ENCODE measurements at places on chromosomes 5 and 9.

GRCh38 chr9:76232861-76233489 lies 161.3 kb downstream of the RFK start:
- no peak for DNase-seq

DNA sequence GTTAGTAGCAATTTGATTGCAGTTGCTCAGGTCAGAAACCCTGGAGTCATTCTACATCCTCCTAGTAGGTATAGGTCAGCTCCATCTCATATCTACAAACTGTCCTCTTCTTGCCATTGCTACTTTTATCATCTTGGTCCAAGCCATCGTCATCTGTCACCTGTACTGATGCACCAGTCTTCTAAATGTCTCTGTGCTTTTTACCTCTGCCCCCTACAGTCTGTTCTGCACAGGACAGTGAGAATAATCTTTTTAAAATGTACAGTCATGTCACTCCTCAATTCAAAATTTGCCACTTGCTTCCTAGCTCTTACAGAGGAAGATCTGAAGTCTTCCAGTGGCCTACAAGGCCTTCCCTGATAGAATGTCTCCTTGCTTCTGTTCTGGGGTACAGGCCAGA lies 6.8 kb downstream of the NNT start:
- DNase-seq = peak; percentile 53

DNA sequence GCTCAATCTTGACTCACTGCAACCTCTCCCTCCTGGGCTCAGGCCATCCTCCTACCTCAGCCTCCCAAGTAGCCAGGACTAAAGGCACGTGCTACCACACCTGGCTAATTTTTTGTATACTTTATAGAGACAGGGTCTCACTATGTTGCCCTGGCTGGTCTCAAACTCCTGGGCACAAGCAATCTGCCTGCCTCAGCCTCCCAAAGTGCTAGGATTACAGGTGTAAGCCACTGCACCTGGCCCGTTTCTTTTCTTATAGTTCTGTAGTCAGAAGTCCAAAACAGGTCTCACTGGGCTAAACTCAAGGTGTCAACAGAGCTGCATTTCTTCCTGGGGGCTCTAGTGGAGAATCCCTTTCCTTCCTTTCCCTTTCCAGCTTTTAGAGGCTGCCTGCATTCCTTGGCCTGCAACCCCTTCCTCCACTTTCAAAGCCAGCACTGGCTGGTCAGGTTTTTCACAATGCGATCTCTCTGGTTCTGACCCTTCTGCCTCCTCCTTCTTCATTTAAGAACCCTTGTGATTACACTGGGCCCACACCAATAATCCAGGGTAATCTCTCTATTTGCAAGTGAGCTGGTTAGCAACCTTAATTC lies 16.3 kb downstream of the IRF1 start:
- no peak for DNase-seq

DNA sequence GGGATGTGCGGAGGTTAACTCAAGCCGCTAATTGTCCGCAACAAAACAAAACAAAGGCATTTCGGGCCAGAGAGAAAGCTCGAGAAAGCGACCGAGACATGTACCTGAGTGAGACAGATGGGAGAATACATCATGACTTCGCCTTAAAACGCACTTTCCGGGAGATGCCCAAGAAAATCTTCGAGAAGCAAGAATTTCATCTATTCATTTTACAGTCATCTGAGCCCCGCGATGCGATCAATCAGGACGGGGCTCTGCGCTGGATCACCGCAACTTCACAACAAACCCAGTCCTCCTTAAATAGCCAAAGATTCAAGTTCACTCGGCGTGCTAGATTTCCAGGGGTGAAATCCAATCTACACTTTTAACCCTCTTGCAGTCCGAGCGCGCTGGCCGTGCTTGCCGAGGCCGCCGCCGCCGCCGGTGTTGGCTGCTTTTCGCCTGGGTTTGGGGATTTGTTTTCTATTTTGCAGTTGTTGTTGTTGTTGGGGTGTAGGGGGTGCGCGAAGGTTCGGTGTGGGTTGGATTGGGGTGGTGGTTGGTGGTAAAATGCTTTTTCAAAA lies 482 bp downstream of the NFIB start:
- peak; percentile 13 for DNase-seq

DNA sequence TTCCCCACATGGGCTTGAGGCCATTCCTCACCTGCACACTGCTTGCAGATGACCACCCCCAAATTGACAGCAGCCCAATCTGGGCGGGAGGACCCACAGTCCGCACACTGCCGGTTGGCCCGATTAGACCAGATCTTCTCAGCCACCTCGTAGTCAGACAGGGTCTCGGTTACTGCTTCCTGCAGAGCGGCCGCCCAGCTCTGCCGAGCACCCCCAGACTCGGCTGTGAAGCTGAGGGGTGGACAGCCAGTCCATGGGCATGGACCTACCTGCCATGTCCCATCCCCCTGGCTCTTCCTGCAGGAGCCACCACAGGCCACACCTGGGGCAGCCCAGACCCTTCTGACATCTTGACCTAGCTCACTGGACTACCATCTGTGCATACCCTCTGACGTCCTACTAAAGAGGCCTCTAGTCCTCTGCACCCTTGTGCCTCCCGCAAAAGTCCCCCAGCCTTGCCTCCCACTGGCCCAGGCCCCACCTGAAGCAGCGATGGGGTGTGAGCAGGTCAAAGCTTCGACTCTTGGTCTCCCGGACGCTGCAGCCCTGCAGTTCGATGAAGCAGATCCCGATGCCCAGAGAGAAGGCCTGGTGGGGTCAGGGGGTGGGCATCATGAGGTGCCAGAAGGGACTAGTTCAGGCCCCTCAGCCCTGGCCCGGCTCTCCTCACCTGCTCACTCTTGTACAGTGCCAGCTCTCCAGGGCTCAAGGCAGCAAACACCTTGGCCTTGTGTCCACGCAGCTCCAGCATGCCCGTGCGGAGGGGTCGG lies 9.8 kb downstream of the ARAP3 start:
- DNase-seq = no peak

- peak; percentile 36 for DNase-seq
Measured at GRCh38 chr9:92666912-92667532, 2.9 kb downstream of the IPPK start.

GRCh38 chr5:55638455-55638854 lies 73.7 kb downstream of the SLC38A9 start:
- no peak for DNase-seq

- peak; percentile 48 for DNase-seq
Measured at GRCh38 chr5:171295299-171295698, 13.7 kb upstream of the TLX3 start.

DNA sequence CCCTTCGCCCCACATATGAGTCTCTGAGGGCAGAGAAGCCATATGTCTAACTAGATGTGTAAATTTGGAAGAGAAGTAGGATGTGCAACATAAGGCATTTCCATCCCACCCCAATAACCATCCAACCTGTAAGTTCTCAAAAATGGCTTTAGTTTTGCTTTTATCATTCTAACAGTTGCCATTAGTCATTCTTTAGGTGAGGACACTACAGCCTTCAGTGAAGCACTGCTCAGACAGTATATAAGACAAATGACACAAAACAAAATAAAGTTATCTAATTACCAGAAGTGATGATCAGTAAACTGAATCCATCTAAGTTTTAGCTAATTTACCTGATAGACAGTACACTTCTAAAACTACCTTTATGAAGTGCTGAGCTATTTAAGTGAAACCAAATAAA lies 23.9 kb downstream of the MLLT3 start:
- DNase-seq = no peak

GRCh38 chr5:150781706-150782614 lies 3.4 kb downstream of the SMIM3 start:
- no peak for DNase-seq

DNA sequence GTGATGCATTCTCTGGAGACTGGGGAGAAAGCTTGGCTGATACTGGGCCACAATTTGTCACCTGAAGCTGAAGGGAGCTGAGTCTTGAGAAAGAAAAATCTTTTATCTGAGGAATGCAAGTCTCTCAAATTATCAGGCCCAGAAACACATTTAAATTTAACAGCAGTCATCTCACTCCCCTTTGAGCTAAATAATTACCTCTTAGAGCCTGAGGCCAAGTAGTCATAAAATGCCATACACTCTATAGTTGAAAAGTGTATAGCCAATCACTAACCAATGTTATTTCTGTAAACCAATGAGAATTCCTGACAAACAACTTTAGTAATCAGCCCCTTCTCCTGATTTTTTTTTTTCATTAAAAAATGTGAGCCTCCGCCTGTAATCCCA lies 32.7 kb upstream of the DAPK1 start:
- DNase-seq = no peak

- no peak for DNase-seq
Measured at GRCh38 chr5:68374796-68375518, 159.4 kb downstream of the PIK3R1 start.

- no peak for DNase-seq
Measured at GRCh38 chr5:178423901-178424809, 166.0 kb downstream of the COL23A1 start.

GRCh38 chr5:14356305-14356704 lies 213.2 kb downstream of the TRIO start:
- no peak for DNase-seq

DNA sequence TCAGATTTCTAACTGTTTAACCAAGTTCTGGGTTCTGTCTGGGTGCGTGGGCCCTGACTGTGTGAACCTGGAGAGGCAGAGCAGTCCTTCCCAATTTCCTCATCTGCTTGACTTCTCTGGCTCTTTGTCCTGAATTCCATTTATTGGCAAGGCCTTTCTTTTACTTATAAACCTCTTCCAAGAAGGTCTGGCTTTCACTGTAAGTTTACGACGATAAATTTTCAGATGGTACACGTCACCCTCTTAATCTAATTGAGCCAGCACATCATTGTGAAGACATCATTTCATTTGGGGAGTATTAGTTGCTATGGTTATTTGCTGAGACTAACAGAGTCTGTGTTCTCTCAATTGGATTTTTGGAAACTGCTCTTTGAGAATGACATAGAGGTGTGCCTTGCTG lies 92.4 kb downstream of the ARHGAP26 start:
- no peak for DNase-seq

- no peak for DNase-seq
Measured at GRCh38 chr9:104986096-104986495, 58.1 kb upstream of the ABCA1 start.

DNA sequence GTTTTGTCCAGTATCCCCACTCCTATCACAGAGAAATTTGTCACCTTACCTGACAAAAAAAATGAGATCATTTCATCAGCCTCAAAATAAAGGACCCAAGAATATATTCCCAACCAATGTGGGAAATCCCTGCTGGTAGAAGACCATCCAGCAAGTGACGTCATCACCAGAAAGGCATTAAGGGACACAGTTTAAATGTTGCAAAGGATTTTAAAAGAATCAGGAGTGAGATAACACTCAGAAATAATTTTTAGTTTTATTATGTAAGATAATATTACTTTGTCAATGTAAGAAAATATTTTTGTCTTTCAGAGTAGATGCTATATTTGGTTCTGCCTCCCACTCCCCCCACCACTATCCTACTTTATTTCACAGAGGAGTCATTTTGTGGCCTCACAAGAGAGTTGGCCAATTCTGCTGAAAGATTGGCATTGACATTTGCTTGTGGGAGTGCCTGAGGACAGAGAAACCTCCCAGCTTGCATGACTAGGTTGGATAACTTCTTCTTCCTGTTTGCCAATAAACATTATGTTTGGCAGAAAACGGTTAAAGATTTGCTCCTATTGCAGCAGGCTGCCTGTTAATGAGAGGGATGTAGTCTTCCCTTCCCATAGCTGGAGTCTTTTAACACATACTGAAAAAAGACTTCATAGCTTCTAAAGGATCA lies 288.6 kb upstream of the DAB2 start:
- DNase-seq = peak; percentile 21

- no peak for DNase-seq
Measured at GRCh38 chr9:472479-473075, 257.9 kb downstream of the DOCK8 start.

DNA sequence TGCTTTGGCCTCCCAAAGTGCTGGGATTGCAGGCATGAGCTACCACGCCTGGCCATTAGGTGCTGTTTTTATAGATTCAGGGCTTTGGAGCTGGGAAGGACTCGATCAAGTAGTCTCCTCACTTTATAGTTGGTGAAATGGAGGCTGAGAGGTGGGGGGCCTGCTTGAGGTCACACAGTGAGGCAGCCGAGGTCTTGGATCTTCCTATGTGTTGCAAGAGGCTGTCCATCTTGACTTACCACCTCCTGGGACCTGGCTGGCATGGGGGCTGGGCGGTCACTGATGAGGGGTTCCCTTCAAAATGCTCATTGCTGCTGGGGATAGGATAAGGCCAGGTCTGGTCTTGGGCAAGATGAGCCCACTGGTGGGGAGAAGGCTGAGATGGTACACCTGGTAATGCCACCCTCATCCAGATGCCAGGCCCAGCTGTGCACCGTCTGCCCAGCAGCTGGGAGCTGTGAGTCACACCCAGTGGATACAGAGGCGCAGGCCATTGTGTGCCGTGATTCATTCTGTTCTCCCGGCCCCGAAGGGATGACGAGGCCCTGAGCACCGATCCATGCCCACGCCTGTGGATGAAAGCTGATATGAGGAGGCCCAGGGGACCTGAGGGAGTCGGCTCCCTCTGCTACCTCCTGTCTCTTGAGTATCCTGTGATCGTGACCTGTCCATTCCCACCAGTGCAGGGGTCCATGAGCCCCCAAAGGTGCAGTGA lies 10.5 kb upstream of the NDST1 start:
- no peak for DNase-seq

DNA sequence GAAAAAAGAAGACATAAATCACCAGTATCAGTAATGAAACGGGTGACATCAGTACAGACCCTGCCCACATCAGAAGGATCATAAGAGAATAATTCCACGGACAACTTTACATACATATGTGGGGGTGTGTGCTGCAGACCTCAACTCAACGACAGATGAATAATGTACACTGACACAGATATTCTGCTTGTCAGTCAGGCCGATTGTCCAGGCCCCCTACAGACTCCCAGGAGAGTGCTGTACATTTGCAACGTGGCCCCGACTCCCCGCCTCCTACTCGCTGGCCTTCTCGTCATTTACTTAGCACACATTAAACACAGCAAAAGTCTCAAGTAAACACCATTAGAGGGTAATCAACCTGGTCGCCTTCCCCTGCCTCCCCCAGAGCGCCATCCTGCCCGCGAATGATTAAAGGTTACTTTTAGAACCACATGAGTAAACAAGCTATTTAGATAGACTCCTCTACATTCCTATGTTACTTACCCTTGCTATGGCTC lies 3.5 kb upstream of the TMED9 start:
- DNase-seq = no peak

DNA sequence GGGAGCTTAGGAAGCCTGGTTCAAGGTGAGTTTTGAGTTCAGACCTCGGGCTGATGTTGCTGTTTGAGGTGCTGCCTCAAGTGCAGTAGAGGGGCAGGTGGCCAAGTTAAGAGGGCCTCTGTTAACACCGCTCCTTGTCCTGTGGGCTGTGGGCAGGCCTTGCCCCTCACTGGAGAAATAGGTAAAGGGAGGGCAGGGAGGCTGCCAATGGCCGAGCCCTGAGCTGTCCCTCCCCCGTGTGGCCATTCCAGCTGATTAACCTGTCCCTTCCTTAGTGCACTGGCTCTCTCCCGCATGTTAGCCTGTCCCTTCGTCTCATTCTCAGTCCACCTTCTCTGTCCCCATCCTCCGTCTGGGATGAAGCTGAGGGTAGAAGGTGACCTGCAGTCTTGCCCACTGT lies 21.4 kb downstream of the CNTFR start:
- no peak for DNase-seq

- no peak for DNase-seq
Measured at GRCh38 chr5:161400583-161400982, 145.9 kb downstream of the GABRB2 start.

- DNase-seq = peak; percentile 40
Measured at GRCh38 chr5:76365561-76365960, 37.5 kb upstream of the IQGAP2 start.

GRCh38 chr9:31588006-31588405 lies 796.4 kb upstream of the ACO1 start:
- DNase-seq = no peak

GRCh38 chr9:29773676-29774075 lies 2200.4 kb upstream of the C9orf72 start:
- peak; percentile 1 for DNase-seq
